ENCODE measurements at places on chromosomes 11 and 22. TPM values are rescaled to one million over a fixed set of nuclear protein-coding genes. Genes with fewer than 3 reads are reported as not detected.

The KCNA4 gene
- total RNA-seq, result not detected

The PARVG gene
- total RNA-seq, result not detected

The CARNS1 gene
- 0.09 TPM for total RNA-seq

The AIP gene
- 142 TPM for total RNA-seq

The PIWIL4 gene
- 1.6 TPM for total RNA-seq

The UPK3A gene
- not detected for total RNA-seq

Data from smooth muscle cell of bladder (primary cell).